Vagina (tissue), 2 donors: ENCODE measurements at places on chromosomes 2 and 18. TPM values are rescaled to one million over a fixed set of nuclear protein-coding genes. Genes with fewer than 3 reads are reported as not detected.

ASXL2 gene
- 16.2 TPM for total RNA-seq

HOXD10 gene
- total RNA-seq: 19.6 TPM

SIGLEC15 gene
- not detected for total RNA-seq

ST8SIA5 gene
- total RNA-seq: not detected

SPC25 gene
- not detected for total RNA-seq

RAPGEF4 gene
- total RNA-seq: 18.4 TPM

PRKAG3 gene
- total RNA-seq: not detected

SERPINB3 gene
- 464 TPM for total RNA-seq

PDE11A gene
- total RNA-seq: 0.25 TPM

LINC00305 gene
- total RNA-seq: not detected

ARHGAP25 gene
- 9.6 TPM for total RNA-seq

TCF23 gene
- total RNA-seq: 7.4 TPM

ONECUT2 gene
- not detected for total RNA-seq

COL6A3 gene
- 315 TPM for total RNA-seq

SERPINB11 gene
- total RNA-seq: 8.6 TPM

RESP18 gene
- total RNA-seq: not detected

TMEM169 gene
- total RNA-seq: not detected

IL36A gene
- total RNA-seq: 2.7 TPM

COL5A2 gene
- 33.1 TPM for total RNA-seq

CMPK2 gene
- total RNA-seq: 5.6 TPM

IKZF2 gene
- total RNA-seq: 29.2 TPM

POTEI gene
- total RNA-seq: not detected

CCDC68 gene
- 8.1 TPM for total RNA-seq

PROC gene
- not detected for total RNA-seq
